HCT116 (cell line): ENCODE measurements at places on chromosomes 13 and 19. TPM values are rescaled to one million over a fixed set of nuclear protein-coding genes. Genes with fewer than 3 reads are reported as not detected.
A peak's percentile ranks its signal among the peaks of the same experiment; 100 is the strongest.

GRCh38 chr19:17721821-17722220, 2.5 kb downstream of the MAP1S start:
- peaks cover 35% of the 10 kb centered on the region for H3K4me1 ChIP-seq
- no peak for DNase-seq
- peaks cover 7% of the 10 kb centered on the region; the same call in 1 of the 2 replicates for H3K36me3 ChIP-seq
- H3K4me3 ChIP-seq, result no peak overlapping the region
- no peaks in the 10 kb centered on the region for H3K27me3 ChIP-seq
- no peak overlapping the region for H3K27ac ChIP-seq

Gene MIER2
- total RNA-seq, result 41.5 TPM

Gene NLRP12
- 0.25 TPM for total RNA-seq

Gene APOC4
- total RNA-seq, result not detected

DNA sequence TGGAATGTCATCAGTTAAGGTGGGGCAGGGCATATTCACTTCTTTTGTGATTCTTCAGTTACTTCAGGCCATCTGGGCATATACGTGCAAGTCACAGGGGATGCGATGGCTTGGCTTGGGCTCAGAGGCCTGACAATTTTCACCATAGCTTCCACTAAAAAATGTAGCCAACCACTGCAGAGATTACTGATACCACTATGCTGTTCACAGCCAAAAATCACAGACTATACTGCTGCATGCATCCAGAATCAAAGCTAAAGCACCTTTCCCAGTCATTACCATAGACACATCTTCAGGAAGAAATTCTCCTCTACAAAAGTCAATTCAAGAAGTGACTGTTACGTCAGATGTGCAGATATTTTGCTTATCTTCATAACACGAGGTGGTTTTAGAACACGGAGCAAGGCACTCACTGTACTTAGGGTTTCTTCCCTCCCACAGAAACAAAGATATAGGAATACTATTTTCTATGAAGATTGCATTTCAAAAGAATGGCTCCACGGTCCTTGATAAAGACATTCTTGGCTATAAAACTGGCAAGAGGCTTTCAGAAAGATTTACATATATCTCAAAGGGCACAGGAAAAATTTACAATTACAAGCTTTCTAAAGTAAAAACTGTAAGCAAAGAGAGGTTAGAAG, 1556.6 kb upstream of the PRR20A start:
- H3K27me3 ChIP-seq, result no peaks in the 10 kb centered on the region
- DNase-seq, result no peak
- no peak overlapping the region for H3K4me3 ChIP-seq
- no peaks in the 10 kb centered on the region for H3K4me1 ChIP-seq
- H3K27ac ChIP-seq, result no peak overlapping the region

- H3K27me3 ChIP-seq, result no peaks in the 10 kb centered on the region
- H3K4me1 ChIP-seq, result peaks cover 48% of the 10 kb centered on the region
- no peak overlapping the region for H3K4me3 ChIP-seq
- H3K36me3 ChIP-seq, result no peaks in the 10 kb centered on the region
- H3K27ac ChIP-seq, result peak overlapping the region; percentile 11
- DNase-seq, result no peak
These were observed 17.2 kb upstream of the JUND start for GRCh38 chr19:18298601-18299000.

- DNase-seq, result no peak
- H3K27ac ChIP-seq, result no peak overlapping the region
- H3K4me1 ChIP-seq, result no peaks in the 10 kb centered on the region
- H3K36me3 ChIP-seq, result no peaks in the 10 kb centered on the region
- H3K4me3 ChIP-seq, result no peak overlapping the region
These were observed 38.7 kb downstream of the HTR2A start for GRCh38 chr13:46858163-46858562.

Gene GGN
- 0.47 TPM for total RNA-seq

DNA sequence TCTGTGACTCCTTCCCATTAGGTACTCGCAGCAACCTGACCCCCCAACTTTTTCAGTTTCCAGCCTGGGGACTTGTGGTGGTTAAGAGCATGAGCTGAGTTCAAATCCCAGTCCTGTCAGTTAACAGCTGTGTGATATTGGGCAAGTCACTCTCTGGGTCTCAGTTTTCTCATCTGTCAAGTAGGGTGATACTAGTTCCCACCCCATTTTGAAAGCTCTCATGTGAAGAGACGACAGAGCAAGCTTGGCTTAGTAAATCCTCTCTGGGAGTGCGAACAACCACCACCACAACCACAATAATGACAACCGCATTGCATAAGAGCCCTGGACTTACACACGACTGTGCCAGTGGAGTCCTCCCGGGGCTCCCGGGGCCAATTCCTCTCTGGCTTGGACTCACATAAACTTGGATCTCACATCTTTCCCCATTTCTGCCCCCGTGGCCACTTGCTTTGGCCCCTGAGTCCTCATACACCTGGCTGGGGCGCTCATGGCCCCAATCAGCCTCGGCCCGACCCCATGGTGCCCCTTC, 454 bp downstream of the BLVRB start:
- peak overlapping the region; percentile 89 for H3K27ac ChIP-seq
- H3K27me3 ChIP-seq, result no peaks in the 10 kb centered on the region
- peak overlapping the region; percentile 95 for H3K4me3 ChIP-seq
- no peak for DNase-seq
- no peaks in the 10 kb centered on the region for H3K36me3 ChIP-seq

DNA sequence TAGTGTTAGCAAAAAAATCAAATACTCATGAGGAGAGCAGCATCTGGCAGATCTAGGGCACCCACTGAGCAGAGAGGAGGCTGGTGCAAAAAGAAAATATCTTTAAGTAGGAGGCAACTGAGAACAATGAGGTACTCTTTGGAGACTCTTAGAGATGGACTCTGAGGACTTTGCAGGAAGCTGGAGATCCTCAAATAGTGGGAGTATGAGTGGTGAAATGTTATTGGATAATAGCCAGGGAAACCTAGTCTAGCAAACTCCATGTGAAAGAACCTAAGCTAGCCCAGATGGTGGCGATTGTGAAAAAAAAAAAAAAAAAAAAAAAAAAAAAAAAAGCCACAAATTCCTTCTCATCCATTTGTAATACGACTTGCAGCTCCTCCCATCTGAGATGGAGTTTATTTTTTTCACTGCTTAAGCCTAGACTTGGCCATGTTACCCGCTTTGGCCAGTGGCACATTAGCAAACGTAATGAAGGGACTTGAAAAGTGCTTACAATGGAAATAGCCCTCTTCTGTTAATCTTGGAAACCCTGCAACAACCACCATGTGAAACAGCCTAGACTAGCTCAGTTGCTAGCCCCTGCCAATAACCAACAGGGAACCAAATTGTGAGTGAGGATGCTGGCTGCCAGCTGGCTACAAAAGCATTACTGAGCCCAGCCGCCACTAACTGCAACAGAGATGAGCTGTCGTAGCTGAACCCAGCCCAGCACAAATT, 476.2 kb downstream of the KLF12 start:
- no peaks in the 10 kb centered on the region for H3K36me3 ChIP-seq
- H3K4me1 ChIP-seq, result no peaks in the 10 kb centered on the region
- no peaks in the 10 kb centered on the region for H3K27me3 ChIP-seq

Gene CFAP97D2
- total RNA-seq, result not detected

- H3K4me1 ChIP-seq, result no peaks in the 10 kb centered on the region
- DNase-seq, result no peak
- no peaks in the 10 kb centered on the region for H3K36me3 ChIP-seq
- no peaks in the 10 kb centered on the region for H3K27me3 ChIP-seq
- H3K27ac ChIP-seq, result no peak overlapping the region
These were observed 26.3 kb downstream of the F2RL3 start for GRCh38 chr19:16915135-16915534.

Gene ZNF761
- total RNA-seq, result 8.8 TPM

DNA sequence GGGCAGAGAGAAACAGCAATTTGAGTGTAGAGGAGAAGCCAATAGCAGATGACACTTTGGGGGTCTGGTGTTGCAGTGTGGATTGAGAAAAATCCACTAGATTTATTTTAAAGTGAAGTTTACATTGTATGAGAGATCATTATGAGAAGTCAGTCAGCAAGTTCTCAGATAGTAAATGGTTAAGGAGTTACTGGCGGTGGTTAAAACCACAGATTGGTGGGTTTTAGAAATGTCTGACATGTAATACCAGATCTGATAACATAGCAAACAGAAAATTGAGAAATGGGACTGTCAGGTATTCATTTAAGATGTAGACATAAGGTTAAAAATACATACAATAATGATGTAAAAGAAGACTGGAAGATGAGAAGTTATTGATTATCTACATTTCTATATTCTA, 7.2 kb downstream of the ABHD13 start:
- H3K27me3 ChIP-seq, result no peaks in the 10 kb centered on the region
- no peak overlapping the region for H3K4me3 ChIP-seq
- no peak for DNase-seq
- H3K27ac ChIP-seq, result no peak overlapping the region

DNA sequence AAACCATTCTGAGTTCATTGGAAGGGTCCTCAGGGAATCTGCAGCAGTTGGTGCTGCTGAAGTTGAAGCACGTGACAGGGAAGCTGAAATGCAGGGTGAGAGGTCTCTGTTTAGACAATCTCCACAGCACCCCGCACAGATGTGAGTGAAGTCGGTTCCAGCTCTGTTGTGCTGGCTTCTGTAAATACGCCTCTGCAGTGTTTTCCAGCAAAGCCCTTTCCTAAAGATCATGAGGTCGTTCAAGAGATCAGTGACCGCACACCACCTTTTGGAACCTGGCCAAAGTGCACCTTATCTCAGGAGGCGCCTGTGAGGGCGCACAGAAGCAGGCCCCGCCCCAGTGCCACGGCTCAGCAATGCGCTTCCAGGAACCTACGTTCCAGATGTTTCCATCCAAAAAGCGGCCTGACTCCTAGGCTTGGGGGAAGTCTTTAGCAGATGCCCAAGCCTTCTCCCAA, 10.8 kb downstream of the CUL4A start:
- no peak overlapping the region for H3K4me3 ChIP-seq
- no peak for DNase-seq
- H3K27me3 ChIP-seq, result no peaks in the 10 kb centered on the region

DNA sequence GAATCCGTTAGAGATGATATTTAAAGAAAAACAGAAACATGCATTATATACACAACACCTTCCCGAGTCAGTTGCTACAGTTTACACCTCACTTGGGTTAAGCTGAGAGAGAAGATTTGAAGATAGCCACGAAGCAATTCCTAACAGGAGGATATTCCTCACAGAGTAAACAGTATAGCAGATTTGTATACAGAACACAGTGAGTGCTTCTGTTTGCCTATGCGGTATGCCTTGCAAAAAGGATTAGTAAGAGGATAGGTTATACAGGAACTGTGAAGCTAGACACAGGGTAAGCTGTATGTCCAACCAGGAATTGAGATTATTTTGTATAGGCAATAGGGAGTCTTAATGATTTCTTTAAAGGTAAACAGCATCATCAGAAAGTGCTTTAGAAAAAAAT, 471.8 kb downstream of the LIG4 start:
- H3K36me3 ChIP-seq, result no peaks in the 10 kb centered on the region
- no peak overlapping the region for H3K27ac ChIP-seq
- no peak overlapping the region for H3K4me3 ChIP-seq
- H3K4me1 ChIP-seq, result no peaks in the 10 kb centered on the region
- no peak for DNase-seq

DNA sequence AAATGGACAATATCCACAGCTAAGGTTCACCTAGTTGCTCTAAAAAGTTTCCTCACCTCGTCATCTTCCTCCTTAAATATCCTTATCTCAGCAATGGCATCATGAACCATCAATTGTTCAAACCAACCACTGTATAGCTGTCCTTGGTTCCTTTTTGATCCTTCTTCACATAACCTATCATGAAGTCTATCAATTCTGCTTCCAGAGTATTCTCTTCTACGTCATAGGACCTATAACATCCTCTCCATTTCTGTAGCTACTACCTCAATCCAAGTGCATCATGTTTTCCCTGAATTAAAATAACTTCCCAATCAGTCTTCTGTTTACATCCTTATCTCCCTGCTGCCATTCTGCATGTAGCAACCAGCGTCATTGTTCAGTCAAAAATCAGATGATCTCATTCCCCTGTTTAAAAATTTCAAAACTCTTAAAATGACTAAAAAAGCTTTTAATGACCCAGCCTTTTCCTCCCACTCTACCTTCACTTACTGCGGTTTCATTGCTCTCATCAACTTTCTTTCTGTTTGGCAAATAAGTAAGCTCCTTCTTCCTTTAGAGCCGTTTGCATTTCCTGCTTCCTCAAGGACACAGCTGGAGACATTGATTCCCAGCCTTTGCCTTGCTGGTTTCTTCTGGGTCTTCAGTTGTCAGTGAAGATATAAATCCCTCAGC, 223.9 kb upstream of the MIR17HG start:
- no peak overlapping the region for H3K4me3 ChIP-seq
- no peaks in the 10 kb centered on the region for H3K4me1 ChIP-seq
- no peak overlapping the region for H3K27ac ChIP-seq
- H3K36me3 ChIP-seq, result no peaks in the 10 kb centered on the region
- H3K27me3 ChIP-seq, result peaks cover 7% of the 10 kb centered on the region
- no peak for DNase-seq

Gene NFIX
- total RNA-seq, result 34.8 TPM

Gene TSHZ3
- total RNA-seq, result 0.05 TPM

GRCh38 chr13:85313761-85314503, 485.3 kb downstream of the SLITRK6 start:
- H3K4me1 ChIP-seq, result peaks cover 5% of the 10 kb centered on the region; the same call in 1 of the 2 replicates
- no peaks in the 10 kb centered on the region for H3K36me3 ChIP-seq
- peak; percentile 62 for DNase-seq
- H3K27me3 ChIP-seq, result no peaks in the 10 kb centered on the region
- H3K4me3 ChIP-seq, result no peak overlapping the region

Gene MAP4K1
- 9.1 TPM for total RNA-seq

Gene ZNF709
- total RNA-seq, result not detected

- peak overlapping the region; percentile 17 for H3K4me3 ChIP-seq
- peak overlapping the region; percentile 46; the same call in 1 of the 2 replicates for H3K27ac ChIP-seq
- DNase-seq, result no peak
- no peaks in the 10 kb centered on the region for H3K27me3 ChIP-seq
These were observed 2.0 kb downstream of the PLAUR start for GRCh38 chr19:43667876-43668405.

DNA sequence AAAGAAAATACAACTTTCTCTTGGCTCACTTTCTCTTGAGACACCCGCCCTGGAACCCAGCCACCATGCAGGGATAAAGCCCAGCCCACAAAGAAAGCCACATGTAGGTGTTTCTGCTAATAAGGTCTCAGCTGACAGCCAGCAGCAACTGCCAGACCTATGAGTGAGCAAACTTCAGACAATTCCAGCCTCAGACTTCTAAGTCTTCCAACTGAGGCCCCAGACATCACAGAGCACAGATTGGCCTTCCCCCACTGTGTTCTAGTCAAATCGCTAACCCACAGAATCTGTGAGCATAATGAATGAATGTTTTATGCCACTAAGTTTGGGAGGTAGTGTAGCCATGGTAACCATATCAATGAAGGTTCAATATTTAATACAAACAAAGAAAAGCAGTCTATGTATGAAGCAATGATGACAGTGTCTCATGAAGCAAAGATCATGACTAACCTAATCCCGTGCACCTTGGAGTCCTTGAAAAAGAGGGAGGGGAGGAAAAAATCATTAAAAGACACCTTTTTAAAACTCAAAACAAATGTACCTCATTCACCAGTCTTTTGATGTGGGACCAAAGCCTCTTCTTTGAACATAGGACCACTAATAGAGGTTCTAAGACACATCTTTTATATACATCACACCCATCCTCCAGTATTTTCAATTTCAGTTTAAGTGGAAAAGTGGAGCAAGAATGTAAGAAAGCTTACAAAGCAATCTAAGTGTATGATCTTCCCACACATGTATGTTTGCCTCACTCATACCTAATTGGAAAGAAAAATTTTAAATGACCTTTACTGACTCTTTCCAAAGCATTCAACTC, 6.2 kb downstream of the MRPS31 start:
- H3K4me1 ChIP-seq, result peaks cover 4% of the 10 kb centered on the region; the same call in 1 of the 2 replicates
- no peak overlapping the region for H3K27ac ChIP-seq
- DNase-seq, result no peak
- H3K27me3 ChIP-seq, result no peaks in the 10 kb centered on the region
- H3K36me3 ChIP-seq, result peaks cover 15% of the 10 kb centered on the region

Gene MTUS2
- total RNA-seq, result 0.02 TPM
